ENCODE measurements at places on chromosomes 16 and 17.
A peak's percentile ranks its signal among the peaks of the same experiment; 100 is the strongest.

DNA sequence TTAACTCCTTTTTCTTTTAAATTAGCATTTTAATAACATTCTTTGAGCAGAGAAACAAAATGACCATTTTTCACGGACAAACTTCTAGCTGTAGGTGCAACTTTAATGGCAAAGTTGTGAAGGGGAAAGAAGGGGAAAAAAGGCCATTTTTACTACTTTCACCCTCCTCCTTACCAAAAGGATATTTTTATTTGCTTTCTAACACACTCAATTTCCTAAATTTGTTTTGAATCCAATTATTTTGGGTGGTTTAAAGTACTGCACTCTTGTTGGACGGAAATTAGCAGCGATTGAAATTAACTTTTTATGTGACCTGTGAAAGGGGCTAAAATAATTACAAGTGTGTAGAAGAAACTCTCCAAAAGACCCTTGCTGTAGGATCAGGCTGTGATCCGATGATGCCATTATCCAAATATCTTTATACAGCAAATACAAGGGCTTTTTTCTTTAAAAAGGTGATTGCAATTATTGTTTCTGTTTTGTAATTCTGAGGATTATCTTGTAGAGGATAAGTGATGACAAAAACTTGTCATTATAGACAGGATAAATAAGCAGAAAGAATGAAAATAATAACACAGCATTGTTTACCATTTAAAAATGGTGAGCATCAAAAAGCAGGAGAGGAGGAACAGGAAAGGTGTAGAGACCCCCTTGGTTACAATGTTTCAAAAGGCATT, 42.4 kb downstream of the SNX11 start:
- no peak for DNase-seq

GRCh38 chr17:39209317-39210092, 9.4 kb downstream of the RPL19 start:
- DNase-seq: no peak

- peak; percentile 72 for DNase-seq
These were observed 23.8 kb downstream of the DEXI start for GRCh38 chr16:10918294-10919002.

DNA sequence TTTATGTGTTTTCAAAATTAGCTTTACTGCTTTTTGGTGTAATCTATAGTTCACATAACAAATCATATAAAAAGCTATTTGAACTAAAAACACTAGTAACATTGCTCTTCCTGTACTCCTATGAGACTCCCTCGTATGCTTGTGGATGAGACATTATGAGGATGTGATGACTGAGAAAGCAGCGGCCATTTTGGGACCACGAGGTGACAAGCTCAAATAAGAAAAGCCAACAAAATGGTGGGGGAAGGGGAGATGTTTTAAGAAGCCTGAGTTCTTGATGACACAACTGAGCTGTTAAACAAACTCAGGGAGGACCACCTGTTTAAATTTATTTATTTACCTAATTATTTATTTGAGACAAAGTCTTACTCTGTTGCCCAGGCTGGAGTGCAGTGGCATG, 4.5 kb downstream of the CCL18 start:
- no peak for DNase-seq

GRCh38 chr16:67392301-67393059, 818 bp downstream of the TPPP3 start:
- no peak for DNase-seq

DNA sequence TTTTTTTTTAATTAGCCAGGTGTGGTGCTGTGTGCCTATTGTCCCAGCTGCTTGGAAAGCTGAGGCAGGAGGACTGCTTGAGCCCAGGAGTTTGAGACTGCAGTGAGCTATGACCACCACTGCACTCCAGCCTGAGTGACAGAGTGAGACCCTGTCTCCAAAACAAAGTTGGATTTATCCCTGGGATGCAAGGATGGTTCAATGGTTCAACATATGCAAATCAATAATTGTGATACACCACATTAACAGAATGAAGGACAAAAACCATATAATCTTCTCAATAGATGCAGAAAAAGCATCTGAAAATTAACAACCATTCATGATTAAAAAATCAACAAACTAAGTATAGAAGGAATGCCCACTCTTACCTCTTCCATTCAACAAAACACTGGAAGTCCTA, 33.5 kb downstream of the CDR2 start:
- DNase-seq: no peak

DNA sequence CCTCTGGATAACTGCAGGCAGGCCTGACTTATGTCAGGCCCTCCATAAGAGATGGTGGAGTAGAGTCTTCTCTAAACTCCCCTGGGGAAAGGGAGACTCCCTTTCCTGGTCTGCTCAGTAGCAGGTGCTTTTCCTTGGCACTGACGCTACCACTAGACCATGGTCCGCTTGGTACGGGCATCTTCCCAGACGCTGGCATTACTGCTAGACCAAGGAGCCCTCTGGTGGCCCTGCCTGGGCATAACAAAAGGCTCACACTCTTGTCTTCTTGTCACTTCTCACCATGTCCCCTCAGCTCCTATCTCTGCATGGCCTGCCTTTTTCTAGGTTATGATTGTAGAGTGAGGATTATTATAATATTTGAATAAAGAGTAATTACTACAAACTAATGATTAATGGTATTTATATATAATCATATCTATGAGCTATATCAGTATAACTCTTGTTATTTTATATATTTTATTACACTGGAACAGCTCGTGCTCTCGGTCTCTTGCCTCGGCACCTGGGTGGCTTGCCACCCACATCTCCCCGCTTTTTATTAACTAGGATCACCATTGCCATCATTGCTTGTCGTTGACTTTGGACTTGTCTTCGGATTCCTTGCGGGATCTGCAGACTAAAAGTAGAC, 59.8 kb upstream of the ARL4D start:
- DNase-seq: no peak

DNA sequence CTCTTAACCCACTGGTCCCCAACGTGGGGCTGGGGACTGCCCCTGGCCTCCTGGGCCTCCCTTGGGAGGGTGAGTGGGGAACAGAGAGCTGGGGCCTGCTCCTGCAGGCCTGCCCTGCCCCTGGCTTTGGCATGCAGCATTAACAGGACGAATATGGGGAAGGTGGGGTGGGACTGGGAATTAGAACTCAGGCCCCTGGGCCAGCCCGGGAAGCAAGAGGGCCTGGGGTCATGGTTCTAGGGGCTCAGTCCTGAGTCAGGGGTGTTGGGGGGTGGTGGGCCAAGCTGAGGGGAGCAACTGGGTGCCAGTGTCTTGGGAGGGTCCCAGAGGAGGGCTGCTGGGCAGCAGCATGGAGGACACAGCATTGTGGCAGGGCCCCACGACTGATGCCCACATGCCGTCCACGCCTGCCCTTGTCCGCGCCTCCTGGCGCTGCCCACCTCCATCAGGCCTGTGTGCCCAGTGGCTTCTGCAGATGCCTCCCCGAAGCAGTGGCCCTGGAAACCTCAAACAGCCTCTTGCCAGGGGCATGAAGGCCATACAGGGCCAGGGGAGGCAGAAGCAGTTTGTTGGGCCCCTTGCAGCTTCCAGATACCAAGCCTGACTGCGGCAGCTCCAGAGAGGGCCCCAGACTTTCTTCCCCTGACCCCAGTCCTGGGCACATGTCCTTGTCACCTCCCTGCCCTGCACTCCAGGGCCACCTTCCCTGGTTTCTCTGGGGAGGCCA, 4.8 kb downstream of the MAP2K3 start:
- DNase-seq: no peak

DNA sequence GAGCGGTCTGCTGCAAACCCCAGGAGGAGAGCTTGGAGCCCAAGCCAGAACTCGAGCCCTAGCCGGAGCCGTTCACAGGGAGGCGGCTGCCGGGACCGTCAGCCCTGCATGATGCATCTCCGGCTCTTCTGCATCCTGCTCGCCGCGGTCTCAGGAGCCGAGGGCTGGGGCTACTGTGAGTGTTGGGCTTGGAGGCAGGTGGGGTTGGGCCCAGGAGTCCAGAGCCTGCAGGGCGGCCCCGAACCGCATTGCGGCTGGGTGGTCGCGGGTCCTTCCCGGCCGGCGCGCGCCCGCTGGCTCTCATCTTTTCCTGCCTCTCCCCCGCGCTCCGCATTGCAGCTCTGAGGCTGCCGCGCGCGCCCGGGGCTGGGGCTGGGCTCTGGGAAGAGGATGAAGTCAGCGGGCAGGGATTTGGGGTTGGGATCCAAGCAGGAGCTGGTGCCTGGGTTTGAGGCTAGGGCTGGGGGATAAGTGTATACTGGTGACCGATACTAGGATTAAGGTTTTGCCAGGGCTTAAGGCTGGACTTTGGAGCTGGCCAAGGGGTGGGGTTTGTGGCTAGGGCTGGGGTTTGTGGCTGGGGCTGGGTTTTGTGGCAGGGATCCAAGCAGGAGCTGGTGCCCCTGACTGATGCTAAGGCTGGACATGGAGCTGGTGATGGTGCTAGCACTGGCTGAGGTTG, 532 bp downstream of the CNTNAP1 start:
- no peak for DNase-seq

- no peak for DNase-seq
These were observed 3.5 kb upstream of the DLX4 start for GRCh38 chr17:49965524-49965909.

GRCh38 chr17:55430541-55431288, 9.1 kb upstream of the MMD start:
- no peak for DNase-seq

DNA sequence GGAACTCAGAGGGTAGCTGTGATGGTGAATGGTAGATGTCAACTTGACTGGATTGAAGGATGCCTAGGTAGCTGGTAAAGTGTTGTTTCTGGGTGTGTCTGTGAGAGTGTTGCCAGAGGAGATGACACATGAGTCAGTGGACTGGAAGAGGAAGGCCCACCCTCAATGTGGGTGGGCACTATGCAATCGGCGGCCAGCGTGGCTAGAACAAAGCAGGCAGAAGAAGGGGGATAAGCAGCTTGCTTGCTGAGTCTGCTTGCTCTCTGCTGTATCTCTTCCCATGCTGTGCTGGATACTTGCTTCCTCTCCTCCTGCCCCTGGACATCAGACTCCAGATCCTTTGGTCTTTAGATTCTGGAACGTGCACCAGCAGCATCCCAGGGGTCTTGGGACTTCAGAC, 128.1 kb downstream of the AIPL1 start:
- no peak for DNase-seq

- no peak for DNase-seq
These were observed 111.5 kb upstream of the TOB1 start for GRCh38 chr17:50977487-50978159.

GRCh38 chr17:9239793-9240658, 218.7 kb downstream of the NTN1 start:
- DNase-seq: no peak

DNA sequence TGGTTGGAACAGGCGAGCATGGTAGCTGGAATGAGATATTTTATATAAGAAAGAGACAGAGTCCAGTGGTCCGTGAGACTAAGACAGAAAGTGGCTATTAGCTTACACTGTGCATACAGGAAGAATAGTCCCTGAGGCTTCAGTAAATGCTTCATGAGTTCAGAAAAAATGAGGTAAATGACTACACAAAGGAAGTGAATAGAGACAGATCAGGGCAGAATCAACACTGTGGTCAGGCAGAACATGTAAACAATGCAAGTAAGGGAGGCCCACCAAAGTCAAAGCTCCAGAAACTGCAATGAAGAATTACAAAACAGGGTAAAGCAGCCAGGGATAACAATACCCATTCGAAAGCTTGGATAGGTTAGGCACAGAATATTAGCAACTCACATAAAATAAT, 4.8 kb downstream of the ABCA10 start:
- no peak for DNase-seq

GRCh38 chr17:28949185-28950016, 1.9 kb downstream of the PHF12 start:
- no peak for DNase-seq

DNA sequence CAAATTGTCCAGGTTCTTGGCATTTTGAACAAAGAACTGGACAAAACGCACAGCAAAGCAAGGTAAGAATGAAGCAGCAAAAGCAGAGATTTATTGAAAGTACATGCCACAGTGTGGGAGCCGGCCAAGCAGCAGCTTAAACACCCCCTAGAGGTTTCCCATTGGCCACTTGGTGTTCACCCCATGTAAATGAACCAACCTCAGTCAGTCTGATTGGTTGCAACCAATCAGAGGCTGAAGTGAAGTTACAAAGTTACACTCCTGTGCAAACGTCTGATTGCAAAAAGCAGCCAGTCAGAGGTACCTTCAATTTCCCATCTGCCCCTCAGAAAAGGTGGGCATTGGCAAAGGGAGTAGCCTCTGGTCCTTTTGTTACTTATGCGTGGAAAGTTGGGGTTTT, 8.8 kb upstream of the ZNF263 start:
- DNase-seq: no peak

- DNase-seq: no peak
These were observed 1.3 kb downstream of the RBBP6 start for GRCh38 chr16:24540602-24541210.

GRCh38 chr17:47987240-47987835, 16.4 kb downstream of the CDK5RAP3 start:
- DNase-seq: no peak

- no peak for DNase-seq
These were observed 23.2 kb upstream of the NDRG4 start for GRCh38 chr16:58476791-58477190.

DNA sequence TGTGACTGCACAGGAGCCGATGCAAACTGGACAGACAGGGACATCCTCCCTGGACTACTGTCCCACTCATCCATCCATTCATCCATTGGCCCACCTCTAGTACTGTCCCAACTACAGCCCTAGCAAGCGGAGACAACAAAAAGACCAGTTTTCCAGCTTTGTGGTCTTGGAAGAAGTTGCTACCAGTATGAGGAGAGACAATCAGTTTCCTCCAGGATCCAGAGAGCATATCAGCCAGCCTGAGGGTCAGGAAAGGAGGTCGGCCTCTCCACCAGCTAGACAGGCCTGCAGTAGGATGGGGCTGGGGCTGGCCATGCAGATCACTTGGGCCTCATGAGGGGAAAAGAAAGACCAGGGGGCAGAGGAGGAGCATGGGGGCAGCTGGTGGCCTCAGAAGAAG, 16.8 kb downstream of the KRT33A start:
- DNase-seq: no peak

- DNase-seq: no peak
These were observed 270.1 kb downstream of the SOX9 start for GRCh38 chr17:72390675-72391508.

DNA sequence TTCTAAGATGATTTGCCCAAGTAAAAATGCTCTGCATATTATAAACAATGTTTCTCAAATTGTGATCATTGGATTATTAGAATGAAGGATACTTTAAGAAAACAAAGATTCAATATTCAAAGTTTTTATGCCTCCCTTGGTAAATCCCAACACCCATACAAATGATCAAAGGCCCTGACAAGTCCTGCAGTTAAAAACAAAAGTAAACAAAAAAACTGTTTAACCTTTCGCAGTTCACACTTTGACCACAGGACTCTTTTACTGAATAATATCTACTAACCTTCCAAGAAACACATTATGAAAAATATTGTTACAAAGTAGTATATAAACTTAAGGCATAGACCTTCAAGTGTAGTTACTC, 365.9 kb upstream of the ZFHX3 start:
- DNase-seq: no peak

GRCh38 chr17:45942284-45942683, 47.9 kb downstream of the MAPT start:
- DNase-seq: no peak

- DNase-seq: no peak
These were observed 13.3 kb downstream of the GSE1 start for GRCh38 chr16:85626191-85626981.
